ENCODE measurements at places on chromosomes 12 and 14.

DNA sequence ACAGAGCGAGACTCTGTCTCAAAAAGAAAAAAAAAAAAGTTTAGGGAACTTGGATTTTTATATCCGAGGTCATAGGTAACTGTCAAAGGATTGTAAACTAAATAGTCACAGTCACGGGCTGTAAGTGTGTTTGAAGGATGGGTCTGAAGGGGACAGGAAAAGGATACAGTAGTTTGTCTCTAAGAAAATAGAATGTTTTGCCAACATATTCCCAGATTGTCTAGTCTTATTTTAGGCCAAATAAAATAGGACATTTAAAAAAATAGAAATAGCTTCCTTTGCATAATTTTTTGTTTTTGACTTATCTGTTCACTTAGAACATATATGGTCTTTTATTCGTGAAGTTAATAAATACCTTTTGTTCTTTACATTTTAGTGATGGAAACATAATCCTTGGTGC lies 24.2 kb upstream of the REP15 start:
- no peak for DNase-seq

- peak; percentile 70 for DNase-seq
Observed at GRCh38 chr14:106268013-106268727, 741.8 kb downstream of the TMEM121 start.

DNA sequence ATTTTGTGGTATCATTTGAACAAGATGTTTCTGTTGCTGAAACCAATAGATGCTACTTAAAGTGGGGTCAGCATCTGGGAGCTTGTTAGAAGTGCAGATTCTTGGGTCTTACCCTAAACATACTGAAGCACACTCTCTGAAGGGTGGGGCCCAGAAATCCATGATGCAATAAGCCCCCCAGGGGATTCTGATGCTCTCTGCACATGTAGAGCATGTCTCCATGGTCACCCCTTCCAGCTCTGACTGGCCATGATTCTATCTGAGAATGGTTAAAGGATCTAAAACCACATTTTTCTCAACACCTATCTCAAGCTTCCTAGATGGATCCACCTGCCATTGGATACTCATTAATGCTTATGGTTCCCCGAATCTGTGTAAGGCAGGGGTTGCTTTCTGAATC lies 20.4 kb downstream of the JDP2 start:
- DNase-seq: peak; percentile 10

DNA sequence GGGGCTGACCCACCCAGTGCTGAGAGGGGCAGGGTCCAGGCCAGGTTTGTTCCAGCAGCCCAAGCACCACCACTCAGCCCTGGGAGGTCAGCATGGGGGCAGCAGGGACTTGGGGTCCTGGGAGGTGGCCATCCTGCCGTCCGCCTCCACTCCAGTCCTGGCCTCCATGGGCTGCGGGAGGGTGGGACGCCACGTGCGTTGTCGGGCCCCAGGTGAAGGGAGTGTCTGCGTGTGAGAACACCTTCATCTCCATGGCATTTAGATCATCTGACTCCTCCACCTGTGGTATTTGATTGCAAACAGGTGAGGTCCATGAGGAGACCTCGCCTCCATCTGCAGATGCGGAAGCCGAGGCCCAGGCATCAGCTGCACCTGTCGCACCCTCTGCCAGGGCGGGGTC lies 44.1 kb downstream of the FBRSL1 start:
- DNase-seq: no peak

DNA sequence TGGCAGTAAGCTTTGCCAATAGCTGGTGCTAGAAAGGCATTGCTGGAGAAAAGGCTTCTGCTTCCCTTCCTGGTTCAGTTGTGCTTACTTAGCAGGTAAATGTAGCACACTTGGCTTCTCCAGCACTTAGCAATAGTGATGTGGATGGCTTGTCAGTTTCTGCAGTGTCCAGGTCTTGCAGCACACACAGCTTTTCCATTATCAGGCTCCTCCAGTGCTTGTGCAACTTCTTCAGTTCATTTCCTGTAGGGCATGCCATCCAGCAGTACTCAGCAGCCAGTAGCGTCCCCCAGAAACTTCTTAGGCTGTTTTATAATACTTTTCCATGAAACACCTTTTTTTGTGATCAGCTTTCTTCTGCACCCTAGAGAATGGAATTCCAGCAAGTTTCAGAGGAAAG lies 154.6 kb downstream of the SLC6A15 start:
- DNase-seq: no peak

DNA sequence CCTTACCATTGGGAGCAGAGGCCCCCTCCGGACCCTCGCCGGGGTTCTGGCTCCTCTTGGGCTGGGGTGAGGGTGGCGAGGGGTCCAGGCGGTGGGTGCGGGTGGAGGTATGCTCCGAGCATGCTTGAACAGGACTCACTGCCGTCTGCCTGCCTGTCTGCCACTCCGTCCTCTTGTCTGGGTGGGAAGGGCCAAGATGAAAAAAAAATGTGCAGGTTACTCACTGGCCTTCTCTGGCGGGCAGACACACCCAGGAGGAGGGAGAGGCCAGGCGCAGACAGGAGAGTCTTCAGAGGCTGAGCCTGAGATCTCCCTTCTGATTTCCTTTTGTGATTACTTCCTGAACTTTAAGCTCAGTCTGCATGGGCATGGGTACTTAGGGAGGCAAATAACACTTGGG lies 76.1 kb downstream of the STON2 start:
- peak; percentile 70 for DNase-seq

GRCh38 chr12:23704992-23705943 lies 244.2 kb downstream of the SOX5 start:
- no peak for DNase-seq

DNA sequence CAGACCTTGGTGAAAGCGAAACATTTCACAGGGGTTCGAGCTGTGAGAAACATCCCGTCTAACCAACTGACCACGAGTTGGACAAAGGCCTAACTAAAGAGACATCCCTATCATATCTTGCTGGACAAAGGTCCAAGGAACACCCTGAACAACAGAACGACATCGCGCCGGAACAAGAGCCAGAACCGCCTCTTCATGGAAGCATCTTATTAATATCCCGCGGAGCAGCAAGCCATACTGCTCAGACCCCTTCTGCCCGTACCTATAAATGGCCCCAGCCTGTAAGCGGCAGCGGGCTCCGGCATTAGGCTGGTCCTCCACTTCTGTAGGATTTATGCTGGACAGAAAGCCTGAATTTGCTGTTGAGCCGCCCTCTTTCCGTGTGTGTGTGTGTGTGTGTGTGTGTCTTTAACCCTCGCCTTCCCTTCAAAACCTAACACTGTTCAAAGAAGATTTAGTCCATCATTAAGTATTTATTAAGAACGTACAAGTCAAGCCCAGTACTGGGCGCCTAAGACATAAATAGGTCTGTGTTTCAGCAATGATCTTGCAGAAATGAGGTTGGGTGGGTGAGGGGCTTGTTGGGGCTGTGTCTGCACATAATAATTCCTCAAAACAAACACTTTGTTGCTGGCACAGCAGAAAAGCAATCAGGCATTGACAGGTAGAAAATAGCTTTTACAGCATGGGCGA lies 1.9 kb downstream of the SLC6A15 start:
- no peak for DNase-seq

- no peak for DNase-seq
Observed at GRCh38 chr12:120774169-120774916, 48.7 kb downstream of the ACADS start.

DNA sequence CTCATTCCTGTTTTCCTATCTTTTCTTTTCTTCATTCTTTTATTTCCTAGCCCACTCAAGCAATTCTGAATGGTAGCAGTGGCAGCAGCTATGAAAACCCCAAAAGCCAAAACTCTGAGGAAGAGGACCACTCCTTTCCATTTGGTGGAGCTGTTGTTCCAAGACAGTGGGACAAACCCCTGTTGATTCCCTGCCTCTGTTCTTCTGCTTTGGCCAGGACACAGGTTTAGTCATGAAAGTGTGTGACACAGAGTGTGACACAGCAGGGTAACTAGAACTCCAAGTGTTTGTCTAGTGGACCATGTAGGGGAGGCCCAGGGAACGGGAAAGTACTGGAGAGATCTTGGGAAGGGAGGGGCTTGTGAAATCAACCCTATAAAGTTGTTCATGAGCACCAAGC lies 71.1 kb downstream of the PTCSC3 start:
- DNase-seq: peak; percentile 71

GRCh38 chr14:76977793-76978720 lies 50.5 kb downstream of the IRF2BPL start:
- DNase-seq: no peak
